ENCODE measurements at places on chromosomes 1 and 21.

- no peak for DNase-seq
Observed at GRCh38 chr1:115873184-115873583, 32.3 kb upstream of the NHLH2 start.

- DNase-seq: peak; percentile 23
Observed at GRCh38 chr1:101236516-101237228, at the start of gene S1PR1. S1PR1 (plus strand) TSS chr1:101237019; CDS start chr1:101238985, 1,966 bp downstream.

DNA sequence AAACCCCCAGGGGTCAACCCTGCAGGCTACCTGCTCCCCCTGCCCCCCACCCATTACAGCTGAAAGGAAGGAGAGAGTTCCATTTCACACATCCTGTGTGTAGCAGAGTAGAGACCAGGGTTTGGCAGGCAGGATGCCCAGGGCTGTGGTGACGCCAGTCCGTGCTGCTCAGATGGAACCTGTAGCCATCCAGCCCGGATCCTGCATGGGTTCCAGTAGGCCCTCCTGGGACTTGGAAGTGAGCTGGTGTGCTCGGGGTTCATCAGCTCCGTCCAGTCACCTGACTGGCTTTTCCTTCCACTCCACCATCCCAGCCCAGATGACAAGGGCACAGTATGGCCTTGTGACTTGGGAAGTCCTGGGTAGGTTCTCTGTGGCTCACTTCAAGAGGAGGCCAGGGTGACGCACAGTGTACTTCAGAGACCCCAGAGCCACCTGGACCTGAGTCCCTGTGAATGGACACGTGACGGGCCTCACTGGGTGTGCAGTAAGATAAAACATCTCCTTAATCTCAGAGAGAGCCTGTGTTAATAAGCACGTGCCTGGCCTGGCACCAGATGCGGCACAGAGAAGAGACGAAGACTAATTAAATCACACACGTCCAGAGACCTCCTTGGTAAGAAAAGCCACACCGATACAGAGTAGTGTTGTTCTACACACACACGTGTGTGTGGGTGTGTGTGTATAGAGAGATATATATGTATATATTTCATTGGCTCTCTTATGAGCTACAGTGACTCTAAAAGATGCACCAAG, 16.0 kb downstream of the ITPKB start:
- no peak for DNase-seq

DNA sequence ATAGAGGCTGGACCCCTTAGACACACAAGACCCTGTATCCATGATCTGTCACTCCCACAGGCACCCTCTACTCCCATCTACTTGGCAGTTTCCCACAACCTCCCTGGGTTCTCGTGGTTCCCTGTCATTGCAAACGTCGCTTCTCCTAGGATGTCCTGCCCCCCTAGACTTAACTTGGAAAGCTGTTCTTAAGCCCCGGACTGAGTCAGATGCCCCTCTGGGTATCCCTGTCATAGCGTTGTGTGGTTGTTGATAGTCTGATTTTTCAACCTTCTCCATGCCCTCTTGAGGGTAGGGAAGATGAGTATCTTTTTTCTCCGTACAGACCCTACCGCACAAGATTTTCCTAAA, 11.8 kb downstream of the RCC1 start:
- no peak for DNase-seq

DNA sequence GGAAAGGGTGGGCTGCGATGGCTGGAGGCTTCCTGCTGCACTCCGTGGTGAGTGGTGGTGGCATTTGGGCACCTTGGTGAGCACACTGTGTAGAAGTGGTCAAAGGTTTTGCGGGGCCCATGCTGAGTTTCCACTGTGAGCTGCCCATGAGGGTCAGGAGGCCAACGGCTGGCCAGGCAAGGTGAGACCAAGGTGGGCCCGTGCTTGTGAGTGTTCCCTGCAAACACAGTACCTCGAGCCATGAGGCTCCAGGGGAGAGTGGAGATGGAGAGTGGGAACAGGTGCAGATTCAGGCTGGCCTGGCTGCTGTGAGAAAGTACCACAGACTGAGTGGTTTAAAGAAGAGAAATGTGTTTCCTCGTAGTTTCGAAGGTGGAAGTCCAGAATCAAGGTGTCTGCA, 40.8 kb downstream of the AJAP1 start:
- no peak for DNase-seq

- DNase-seq: no peak
Observed at GRCh38 chr1:7842517-7842916, 10.3 kb downstream of the UTS2 start.

DNA sequence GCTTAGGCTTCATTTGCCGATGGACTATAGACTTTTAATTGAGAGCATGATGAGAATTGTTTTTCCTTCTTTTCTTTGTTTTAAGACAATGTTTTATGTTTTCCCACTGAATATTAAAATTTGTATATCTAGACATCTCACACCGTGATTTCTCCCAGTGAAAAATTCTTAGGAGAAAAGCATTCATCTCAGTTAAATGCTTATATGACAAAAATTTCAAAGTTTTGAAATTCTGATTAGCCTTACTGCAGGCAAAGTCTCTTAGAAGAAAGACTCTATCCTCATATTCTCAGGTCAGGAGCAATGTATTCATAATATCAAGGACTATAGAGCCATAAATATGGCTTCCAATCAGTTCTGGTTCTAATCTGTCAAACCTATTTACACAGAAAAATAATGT, 2085.0 kb downstream of the NCAM2 start:
- DNase-seq: no peak

DNA sequence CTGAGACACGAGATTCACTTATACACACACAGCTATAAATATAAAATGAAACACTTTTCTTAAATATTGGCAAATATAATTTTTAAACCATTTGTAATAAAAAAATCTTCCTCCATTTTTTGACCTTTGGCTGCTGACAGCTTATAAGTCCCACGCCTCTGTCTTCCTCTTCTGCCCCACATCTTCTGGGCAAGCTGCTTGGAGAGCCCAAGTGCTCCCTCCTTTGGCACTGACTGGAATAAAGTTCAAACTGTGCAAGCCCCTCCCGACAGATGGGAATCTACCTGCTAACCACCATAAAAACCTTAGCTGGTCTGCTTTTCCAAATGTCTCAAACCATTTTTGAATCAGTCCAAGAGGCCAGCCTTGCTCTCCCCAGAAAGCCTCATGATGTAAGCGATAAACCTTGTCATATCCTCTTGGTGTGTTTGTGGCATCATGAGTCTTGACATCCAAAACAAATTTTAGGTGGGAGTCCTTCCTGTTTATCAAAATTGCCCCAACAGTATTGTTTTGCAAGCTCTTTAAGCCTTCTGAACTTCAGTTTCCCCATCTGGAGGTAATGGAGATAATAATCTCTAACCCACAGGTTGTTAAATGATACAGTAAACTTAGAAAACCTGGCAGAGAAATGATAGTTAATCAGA, 99.8 kb downstream of the SNX7 start:
- no peak for DNase-seq

DNA sequence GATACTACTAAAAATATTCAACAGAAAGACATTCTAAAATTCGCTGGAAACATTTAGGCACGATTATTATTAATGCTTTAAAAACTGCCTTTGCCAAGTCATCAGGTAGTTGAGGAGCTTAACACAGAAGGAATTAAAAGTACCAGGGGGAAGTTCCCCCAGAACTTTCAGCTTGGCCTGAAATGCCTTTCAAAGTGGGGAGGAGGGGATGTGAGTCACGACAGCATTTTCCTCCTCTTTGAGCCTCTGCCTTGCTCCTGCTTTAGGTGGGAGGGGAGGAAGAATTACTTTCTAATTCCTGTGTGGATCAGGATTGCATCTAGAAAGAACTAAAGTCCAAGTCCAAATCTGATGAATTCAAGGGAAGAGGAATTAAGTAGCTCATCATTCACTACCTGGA, 183.7 kb downstream of the CLIC6 start:
- no peak for DNase-seq

DNA sequence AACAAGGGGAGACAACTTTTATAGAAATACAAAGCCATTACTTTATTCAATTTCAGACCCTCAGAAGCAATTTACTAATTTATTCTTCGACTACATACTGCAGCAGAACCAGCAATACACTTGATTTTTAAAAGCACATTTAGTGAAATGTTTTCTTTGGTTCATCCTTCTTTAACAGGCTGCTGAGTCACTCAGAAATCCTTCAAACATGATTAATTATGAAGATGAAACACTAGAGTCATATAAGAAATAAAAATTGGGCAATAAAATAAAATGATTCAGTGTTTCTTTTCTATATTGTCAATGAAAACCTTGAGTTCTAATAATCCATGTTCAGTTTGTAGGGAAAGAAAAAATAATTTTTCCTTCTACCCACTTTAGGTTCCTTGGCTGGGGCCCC, 47.0 kb downstream of the CHML start:
- no peak for DNase-seq

GRCh38 chr1:3352952-3353331, 101.5 kb upstream of the ARHGEF16 start:
- no peak for DNase-seq

DNA sequence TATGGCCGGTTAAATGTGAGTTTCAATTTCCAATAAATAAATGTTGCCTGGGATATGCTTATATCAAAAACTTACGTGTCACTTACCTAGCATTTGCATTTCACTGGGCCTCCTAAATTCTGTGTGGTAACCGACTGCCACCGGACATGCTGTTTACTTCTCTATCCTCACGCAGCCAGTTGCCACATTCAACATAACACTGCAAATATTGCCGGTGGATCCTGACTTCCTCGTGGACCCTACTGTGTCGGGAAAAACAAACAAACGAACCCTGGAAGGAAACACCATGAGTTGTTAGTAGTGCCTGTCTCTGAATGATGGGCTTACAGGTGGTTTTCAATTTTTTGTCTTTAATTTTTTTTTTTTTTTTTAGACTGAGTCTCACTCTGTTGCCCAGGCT, 54.1 kb downstream of the RIPK4 start:
- no peak for DNase-seq

DNA sequence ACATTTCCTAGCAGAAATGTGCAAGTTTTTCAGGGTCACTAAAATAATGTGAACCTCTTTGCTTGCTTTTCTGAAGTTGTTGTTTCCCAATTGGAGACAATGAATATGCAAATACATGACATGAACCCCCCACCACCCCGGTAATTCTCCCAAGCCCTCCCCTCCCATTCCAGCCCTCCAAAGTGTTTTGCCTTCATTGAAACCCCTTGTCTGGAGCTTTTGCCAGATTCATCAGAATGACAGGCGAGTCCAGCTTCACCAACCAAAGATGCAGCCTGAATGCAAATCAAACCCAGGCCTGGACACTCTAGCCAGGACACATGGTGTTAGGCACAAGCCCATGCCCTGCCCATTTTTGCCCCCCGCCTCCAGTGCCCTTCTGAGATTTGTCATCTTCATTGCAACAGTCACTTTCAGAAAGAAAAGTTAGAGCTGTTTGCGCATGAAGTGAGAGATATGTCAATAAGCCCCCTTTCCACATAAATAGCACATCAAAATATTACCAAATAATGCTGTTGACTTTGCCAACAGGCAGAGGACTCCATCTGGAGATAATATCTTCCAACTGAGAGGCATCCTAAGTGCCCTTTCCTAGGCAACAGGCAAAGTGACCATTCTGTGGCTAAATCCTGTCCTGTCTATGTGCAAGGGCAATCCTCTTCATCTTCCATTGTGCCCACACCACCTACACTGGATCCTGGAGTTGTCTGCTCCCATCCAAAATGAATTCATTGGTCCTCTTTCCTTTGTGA, 145.6 kb upstream of the NFIA start:
- no peak for DNase-seq

DNA sequence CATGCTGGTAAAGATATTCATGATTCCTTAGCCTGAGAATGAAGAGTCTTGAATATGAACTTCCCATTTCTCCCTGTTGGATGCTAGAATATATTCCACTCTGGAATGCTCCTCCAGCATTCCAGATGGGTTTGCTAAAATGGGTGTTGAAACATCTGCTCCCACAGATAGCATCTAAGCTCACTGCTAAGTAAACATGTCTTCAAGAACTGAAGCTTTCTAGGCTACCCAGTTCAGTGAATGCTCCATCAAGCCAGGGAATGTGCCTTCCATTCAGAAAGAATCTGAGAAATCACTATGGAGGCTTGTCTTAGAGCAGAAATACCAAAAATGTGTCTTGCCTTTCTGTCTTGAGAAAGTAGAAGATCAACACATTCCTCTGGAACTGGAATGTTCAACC, 81.1 kb downstream of the TNFSF18 start:
- DNase-seq: no peak

GRCh38 chr1:99532276-99532580, 113.7 kb upstream of the PALMD start:
- DNase-seq: no peak

- no peak for DNase-seq
Observed at GRCh38 chr1:81209461-81209860, 591.3 kb upstream of the ADGRL2 start.

GRCh38 chr1:7042322-7043190, 257.3 kb downstream of the CAMTA1 start:
- peak; percentile 26 for DNase-seq

All from hippocampal formation (tissue), 2 donors.